ENCODE measurements at places on chromosomes 6 and 20.

GRCh38 chr20:37071481-37071911 lies 24.3 kb downstream of the RBL1 start:
- peak; percentile 96 for DNase-seq

GRCh38 chr6:72974276-72974675 lies 251.0 kb downstream of the KHDC1L start:
- no peak for DNase-seq

GRCh38 chr6:141482796-141483597 lies 649.7 kb upstream of the GJE1 start:
- peak; percentile 32 for DNase-seq

GRCh38 chr6:36128073-36128472 lies 2.2 kb upstream of the MAPK13 start:
- DNase-seq: peak; percentile 20

DNA sequence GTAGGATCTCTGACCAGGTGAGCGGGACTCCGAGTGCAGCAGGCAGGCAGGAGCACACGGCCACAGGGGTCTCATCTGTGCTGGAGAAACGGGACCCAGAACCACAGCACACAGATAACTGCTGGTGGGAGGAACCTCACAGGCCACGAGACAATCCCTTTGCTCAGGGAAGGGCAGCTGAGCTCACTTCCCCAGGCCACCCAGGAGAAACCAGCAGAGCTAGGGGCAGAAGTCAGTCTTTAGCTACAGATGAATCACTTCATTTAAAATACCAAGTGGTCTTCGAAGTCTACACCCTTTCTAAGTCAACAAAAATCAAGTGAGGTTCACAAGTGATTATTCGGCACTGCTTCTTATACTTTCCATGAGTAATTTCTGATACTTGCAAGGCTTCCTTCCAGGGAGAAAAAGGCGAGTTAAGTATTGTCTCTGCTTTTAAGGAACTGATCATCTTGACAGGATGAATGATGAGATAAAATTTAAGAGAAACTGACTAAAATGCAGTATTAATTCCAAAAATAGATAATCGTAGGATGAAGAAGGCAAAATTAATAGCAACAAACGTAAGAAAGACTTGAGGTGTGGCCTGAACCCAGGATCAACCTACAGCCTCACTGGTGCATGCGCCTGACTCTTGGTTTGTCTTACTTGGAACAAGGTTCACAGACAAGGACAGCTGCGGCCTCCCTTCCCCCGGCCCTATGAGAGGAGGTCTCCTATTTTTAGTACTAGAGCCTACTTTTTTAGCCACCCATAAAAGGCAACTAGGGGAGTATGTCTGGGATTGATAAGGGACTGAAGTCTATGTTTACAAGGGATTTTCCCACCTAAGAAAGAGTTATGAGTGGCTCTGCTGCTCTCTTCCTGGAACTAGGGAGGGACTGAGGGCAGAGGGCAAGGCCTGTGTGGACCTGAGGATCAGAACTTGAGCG lies 233.6 kb downstream of the TTLL2 start:
- no peak for DNase-seq

- DNase-seq: peak; percentile 87
Measured at GRCh38 chr6:33604941-33605854, 15.9 kb upstream of the ITPR3 start.

- no peak for DNase-seq
Measured at GRCh38 chr6:32132110-32132509, 2.0 kb upstream of the FKBPL start.

DNA sequence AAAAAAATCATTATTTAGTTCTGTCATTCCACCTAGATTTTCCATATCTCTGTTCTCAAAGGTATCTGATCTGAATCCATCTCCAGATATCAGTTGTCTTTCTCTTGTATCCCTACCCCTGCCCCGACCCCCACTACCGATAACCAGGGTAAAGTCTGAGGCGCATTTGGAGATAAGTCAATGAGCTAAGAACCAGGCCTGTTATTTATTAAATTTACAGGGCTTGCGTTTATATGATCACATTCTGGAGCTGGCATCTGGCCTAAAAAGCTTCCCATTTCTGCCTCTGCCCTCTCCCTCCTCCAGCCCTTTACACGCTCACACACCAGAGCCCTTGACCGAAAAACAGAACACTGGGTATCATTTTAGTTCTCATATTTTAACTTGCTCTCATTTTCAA lies 144.7 kb downstream of the ALDH8A1 start:
- DNase-seq: no peak

GRCh38 chr6:103255132-103255531 lies 1604.6 kb downstream of the HACE1 start:
- DNase-seq: no peak

GRCh38 chr6:137121401-137121997 lies 51.9 kb downstream of the IL22RA2 start:
- DNase-seq: no peak

Measured in M059J (cell line).